ENCODE measurements at places on chromosomes 7 and 10.

DNA sequence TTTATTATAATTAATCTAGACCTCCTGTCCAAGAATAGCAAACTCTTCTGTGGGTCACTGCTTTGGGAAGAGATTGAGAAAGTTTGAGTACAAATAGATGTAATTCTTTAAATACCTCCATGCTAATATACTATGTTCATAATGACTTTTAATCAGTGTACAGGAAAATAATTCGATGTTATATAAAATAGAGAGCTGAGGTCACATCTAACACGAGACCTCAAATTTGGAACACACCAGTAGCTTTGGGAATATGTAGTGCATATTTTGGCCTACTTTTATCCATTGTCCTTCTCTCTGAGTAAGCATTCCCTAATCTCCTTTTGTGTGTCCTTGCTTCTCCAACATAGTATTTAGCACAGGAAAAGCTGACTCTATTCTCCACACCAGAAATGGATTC is 27.3 kb upstream of the CABCOCO1 start:
- no peak for DNase-seq

DNA sequence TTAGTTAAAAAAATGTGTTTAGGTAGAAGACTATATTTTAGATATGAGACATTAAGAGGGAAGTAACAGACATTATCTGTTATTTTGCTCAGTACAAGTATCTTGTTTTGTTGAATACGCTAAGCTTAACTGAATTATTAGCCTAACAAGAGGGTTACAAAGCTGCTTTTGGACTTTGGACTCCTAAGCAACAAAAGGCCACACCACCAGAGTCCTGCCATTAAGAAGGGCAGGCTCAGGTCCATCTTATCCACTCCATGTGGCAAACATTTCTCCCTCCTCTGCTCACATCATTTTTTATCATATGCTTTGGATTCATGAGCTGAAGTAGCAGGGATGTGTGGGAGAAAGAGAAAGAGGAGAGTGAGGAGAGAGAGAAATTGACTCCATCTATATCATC is 33.5 kb downstream of the OSBPL3 start:
- no peak for DNase-seq

DNA sequence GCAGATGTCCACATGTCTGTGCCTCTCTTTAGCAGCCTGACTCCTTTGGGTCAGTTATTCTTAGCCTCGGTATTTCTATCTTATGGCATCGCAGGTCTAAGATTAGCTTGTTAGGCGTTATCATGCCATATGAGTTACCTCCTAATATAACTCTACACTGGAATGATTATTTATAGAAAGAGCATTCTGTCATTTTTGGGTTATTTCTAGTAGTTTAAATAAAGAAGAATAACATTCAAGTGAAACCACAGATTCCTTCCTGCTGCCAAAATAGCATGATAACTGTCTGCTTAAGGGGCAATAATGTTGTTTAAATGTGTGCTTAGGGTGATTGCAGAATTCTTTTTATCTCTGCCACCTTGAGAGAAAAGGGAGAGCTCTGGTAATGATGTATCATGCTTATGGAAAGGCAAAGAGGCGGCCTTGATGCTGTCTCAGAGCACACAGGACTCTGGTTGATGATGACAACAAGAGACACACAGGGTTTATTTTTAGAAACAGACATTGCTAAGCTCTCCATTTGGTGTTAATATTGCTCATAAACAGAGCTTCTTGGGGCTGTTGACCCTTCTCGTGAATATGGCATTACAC is 10.4 kb downstream of the HDAC9 start:
- no peak for DNase-seq

DNA sequence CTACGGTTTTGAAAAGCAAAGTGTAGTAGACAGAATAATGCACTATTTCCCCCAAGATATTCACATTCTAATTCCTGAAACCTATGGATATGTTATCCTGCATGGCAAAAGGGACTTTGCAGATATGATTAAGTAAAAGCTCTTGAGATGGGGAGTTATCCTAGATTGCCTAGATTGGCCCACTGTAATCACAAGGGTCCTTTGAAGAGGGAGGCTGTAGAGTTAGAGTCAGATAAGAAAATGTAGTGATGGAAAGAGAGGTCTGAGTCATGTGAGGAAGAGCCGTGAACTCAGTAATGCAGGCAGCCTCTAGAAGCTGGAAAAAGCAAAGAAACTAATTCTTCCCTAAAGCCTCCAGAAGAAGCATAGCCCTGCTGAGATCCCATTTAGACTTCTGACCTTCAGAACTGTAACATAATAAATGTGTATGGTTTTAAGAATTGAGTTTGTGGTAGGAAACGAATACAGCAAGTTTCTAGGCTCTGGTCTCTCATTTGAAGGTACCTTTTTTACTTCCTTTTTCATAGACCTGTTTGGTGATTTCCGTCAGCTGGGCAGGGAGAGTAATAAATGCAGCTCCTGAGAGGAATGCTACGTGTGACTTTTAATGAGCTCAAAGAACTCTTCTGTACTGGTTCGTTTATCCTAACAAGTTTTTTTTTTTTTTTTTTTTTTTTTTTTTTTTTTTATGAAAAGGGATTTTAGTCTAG is 41.9 kb upstream of the NXPH1 start:
- DNase-seq = no peak

DNA sequence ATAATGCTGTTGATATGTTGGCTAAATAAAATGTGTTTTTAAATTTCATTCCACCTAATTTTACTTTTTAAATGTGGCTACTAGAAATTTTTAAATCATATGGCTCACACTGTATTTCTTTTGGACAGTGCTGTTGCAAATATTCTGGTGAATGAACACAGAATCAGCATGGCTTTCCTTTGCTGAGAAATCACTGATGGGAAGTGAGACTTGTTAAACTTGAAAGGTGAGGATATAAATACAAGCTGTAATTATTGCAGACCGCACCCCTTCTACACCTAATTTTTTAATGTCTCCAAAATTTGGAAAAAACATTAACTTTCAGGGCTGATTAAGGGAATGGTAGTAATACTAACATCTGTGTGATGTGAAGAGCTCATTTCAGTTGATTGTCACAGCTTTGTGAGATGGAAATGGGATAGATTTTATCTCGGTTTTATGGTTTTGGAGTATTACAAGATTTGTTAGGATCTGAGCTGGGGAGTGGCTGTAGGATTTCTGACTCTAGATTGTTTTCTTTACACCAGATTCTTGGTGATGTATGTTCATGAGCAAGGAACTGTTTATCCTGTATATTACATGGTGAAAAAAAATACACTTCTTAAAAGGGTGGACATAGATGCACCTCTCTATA is 1.3 kb downstream of the MIOS start:
- no peak for DNase-seq

- no peak for DNase-seq
Measured at GRCh38 chr7:15989194-15989593, 302.7 kb upstream of the MEOX2 start.

GRCh38 chr7:156585025-156585648 is 55.4 kb upstream of the RNF32 start:
- no peak for DNase-seq

GRCh38 chr7:31123726-31124125 is 71.6 kb downstream of the ADCYAP1R1 start:
- no peak for DNase-seq

- no peak for DNase-seq
Measured at GRCh38 chr10:5833814-5834213, 20.6 kb upstream of the GDI2 start.

DNA sequence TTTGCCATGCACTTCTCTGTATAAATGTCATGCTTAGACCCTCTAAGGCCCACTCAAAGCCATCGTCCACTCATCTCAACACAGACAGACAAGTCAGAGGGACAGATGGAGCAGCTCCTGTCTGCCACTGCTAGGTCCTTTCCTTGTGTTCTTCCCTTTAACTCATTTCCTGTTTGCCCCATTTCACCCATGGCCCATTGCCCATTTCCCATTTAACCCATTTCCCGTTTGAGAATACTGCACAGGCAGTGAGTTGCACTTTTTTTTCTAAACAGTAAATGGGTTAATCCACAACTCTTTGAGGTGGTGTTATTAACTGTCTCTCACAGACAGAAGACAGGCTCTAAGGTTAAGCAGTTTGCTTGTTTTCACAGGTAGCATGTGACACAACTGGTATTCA is 179.3 kb downstream of the NPSR1 start:
- no peak for DNase-seq

DNA sequence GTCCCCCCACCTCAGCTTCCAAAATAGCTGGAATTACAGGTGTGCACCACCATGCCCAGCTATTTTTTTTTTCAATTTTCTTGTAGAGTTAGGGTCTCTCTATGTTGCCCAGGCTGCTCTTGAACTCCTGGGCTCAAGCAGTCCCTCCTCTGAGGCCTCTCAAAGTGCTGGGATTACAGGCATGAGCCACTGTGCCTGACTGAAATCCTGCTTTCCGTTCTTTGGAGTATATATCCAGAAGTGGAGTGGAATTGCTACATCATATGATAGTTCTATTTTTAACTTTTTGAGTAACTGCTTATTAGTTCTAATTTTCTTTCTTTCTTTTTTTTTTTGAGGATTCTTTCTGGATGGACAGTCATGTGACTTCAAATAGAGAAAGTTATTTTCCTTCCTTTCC is 62.9 kb upstream of the ZMIZ2 start:
- no peak for DNase-seq

DNA sequence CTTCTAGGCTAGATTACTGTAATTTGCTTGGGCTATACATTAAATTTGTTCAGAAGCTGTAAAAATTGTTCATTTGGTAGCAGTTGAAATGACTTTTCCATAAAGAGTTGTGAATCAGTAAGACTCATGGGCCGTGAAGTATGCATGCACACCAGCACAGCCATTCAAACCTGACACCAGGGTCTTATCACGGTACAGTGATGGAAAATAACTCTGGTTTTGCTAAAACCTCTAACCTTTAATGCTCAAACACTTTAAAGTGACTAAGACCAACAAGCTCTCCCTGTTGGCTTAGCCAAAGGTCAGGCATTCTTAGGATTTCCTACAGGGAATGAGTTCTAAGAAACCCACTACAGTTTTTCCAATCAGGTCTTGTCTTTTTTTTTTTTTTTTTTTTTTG is 11.5 kb downstream of the ARL3 start:
- DNase-seq = no peak

DNA sequence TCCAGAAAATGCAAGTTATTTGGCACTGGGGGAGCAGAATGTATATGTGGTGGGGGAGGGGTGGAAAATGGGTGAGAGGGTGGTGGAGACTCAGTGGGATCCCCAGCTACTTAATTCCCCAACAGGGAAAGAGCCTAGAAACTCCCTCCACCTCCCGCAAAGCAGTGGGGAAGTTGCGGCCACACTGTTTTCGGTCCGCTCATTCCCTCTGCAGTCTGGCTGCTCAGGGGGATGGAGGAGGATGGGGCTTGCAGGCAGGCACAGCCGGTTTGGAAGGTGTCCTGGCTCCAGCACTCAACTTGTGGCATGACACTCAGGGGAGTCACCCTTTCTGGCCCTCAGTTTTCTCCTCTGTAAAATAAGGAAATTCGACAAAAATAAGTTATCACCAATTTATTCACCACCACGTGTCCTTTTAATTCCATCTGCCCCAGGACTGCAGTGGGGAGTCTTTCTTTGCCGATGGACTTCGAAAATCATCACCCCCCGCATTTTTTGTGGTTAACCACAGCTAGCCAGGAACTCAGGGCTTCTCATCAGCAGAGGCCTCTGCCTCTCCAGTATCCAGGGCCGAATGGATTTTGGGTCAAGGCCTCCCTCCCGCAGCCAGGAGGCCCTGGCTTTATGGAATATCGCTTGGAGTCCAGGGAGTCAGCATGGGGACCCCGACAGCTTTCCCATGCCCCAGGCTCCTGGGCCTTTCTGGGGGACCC is 1.6 kb upstream of the HTRA1 start:
- no peak for DNase-seq

GRCh38 chr10:19606968-19607367 is 209.3 kb upstream of the PLXDC2 start:
- DNase-seq = no peak

- no peak for DNase-seq
Measured at GRCh38 chr10:27714349-27714748, 31.3 kb downstream of the MKX start.

- DNase-seq = no peak
Measured at GRCh38 chr7:25353196-25353595, 124.9 kb upstream of the NPVF start.

- DNase-seq = no peak
Measured at GRCh38 chr10:14050598-14050997, 280.1 kb downstream of the FRMD4A start.

DNA sequence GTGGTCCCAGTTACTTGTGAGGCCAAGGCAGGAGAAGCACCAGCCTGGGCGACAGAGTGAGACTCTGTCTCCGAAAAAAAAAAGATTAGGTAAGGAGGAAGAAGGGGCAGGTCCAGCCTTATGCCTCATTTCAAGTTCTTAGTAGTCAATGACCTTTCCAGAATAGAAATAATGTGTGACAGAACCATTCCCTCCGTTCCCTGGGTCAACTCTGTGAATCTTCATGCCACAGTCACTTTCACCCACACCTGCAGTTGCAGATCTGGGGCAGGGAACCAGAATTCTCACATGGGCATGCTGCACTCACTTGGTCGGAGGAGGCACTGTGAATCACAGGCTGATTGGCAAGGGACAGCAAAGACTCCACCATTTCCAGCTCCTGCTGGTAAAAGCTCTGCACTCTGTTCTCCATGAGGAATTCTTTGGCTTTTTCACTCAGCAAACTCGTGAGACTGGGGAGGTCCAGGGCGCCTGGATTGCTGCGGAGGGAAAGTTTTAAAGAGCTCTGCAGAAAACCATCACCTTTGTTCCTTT is 20.7 kb downstream of the STN1 start:
- DNase-seq = no peak
